ENCODE measurements at places on chromosomes 13 and 19. TPM values are rescaled to one million over a fixed set of nuclear protein-coding genes. Genes with fewer than 3 reads are reported as not detected.

The LIM2 gene
- 0.31 TPM for total RNA-seq

The ZNF560 gene
- total RNA-seq, result not detected

The GADD45GIP1 gene
- total RNA-seq, result 38.9 TPM

The CEACAM8 gene
- not detected for total RNA-seq

The TPTE2 gene
- not detected for total RNA-seq

The SIGLEC9 gene
- total RNA-seq, result 0.29 TPM

The C5AR1 gene
- total RNA-seq, result 0.99 TPM

The NKG7 gene
- 848 TPM for total RNA-seq

The CAPN12 gene
- 3.3 TPM for total RNA-seq

The USHBP1 gene
- total RNA-seq, result 0.06 TPM

The TEAD2 gene
- total RNA-seq, result not detected

The ZNF285 gene
- total RNA-seq, result 0.72 TPM

The UBE2L5 gene
- not detected for total RNA-seq

The GALP gene
- not detected for total RNA-seq

The LMTK3 gene
- total RNA-seq, result 3.8 TPM

The RAD23A gene
- 216 TPM for total RNA-seq

The IGLON5 gene
- total RNA-seq, result 0.21 TPM

The CALR3 gene
- not detected for total RNA-seq

The PNMA8B gene
- not detected for total RNA-seq

The ADM5 gene
- total RNA-seq, result 7.3 TPM

The ABHD17A gene
- 117 TPM for total RNA-seq

The TJP3 gene
- total RNA-seq, result 0.94 TPM

The MARK4 gene
- 21.2 TPM for total RNA-seq

The DENND1C gene
- total RNA-seq, result 61.1 TPM

The UQCRFS1 gene
- 51.7 TPM for total RNA-seq

The NAA16 gene
- 21.5 TPM for total RNA-seq

The ADGRE3 gene
- not detected for total RNA-seq

The ZGLP1 gene
- total RNA-seq, result 3.7 TPM

The FLT3LG gene
- total RNA-seq, result 52.2 TPM

The ZNF846 gene
- 4.0 TPM for total RNA-seq

The SPRED3 gene
- total RNA-seq, result 0.80 TPM

The CSNK1G2 gene
- 64.7 TPM for total RNA-seq

The UGGT2 gene
- total RNA-seq, result not detected

The ZNF547 gene
- 1.9 TPM for total RNA-seq

The KCTD12 gene
- total RNA-seq, result 9.7 TPM

The KIR2DL3 gene
- 0.57 TPM for total RNA-seq

The IGFL2 gene
- not detected for total RNA-seq

The ZNF83 gene
- 25.9 TPM for total RNA-seq

The ZNF229 gene
- 0.96 TPM for total RNA-seq

The CGB2 gene
- total RNA-seq, result not detected

The TRIP10 gene
- total RNA-seq, result 43.4 TPM

The ZNF350 gene
- 6.0 TPM for total RNA-seq

The ACTMAP gene
- 9.2 TPM for total RNA-seq

The RUBCNL gene
- 0.23 TPM for total RNA-seq

The CEBPG gene
- 28.6 TPM for total RNA-seq

The TCF3 gene
- 103 TPM for total RNA-seq

The SAMD4B gene
- 55.5 TPM for total RNA-seq

Data from activated CD8-positive, alpha-beta memory T cell treated with anti-CD3 and anti-CD28 coated beads for 36 hours (primary cell).